ENCODE measurements at places on chromosomes 12 and 14. TPM values are rescaled to one million over a fixed set of nuclear protein-coding genes. Genes with fewer than 3 reads are reported as not detected.

Gene TGM1
- total RNA-seq: 0.52 TPM

Gene RNASE12
- not detected for total RNA-seq

Gene FOXN4
- not detected for total RNA-seq

Gene PTPRB
- total RNA-seq: 1.7 TPM

Gene RTRAF
- 108 TPM for total RNA-seq

Gene TAS2R9
- not detected for total RNA-seq

Gene FSCB
- not detected for total RNA-seq

Gene PLBD1
- total RNA-seq: 6.6 TPM

Gene MED13L
- 48.4 TPM for total RNA-seq

Gene CDH24
- 12.5 TPM for total RNA-seq

Gene AQP5
- not detected for total RNA-seq

Gene VEZT
- total RNA-seq: 45.6 TPM

Gene TRMT61A
- total RNA-seq: 7.2 TPM

Gene GLIPR1L1
- total RNA-seq: not detected

Gene KRT5
- 4.1 TPM for total RNA-seq

Gene GALNT16
- total RNA-seq: 1.0 TPM

Gene ARHGAP9
- total RNA-seq: 2.2 TPM

Gene GZMH
- not detected for total RNA-seq

Gene SDSL
- 1.8 TPM for total RNA-seq

Gene MBIP
- total RNA-seq: 7.1 TPM

Gene AKAP5
- total RNA-seq: 0.08 TPM

Gene DCAF4
- 8.8 TPM for total RNA-seq

Gene PRR13
- 88.2 TPM for total RNA-seq

Gene KLRG1
- total RNA-seq: 1.4 TPM

Gene TIGAR
- 13.2 TPM for total RNA-seq

Gene TMBIM4
- 69.7 TPM for total RNA-seq

Gene ADCY6
- total RNA-seq: 42.2 TPM

Gene GPRC5D
- not detected for total RNA-seq

Gene B4GALNT3
- total RNA-seq: not detected

Gene ADAMTS20
- 0.24 TPM for total RNA-seq

Gene MON2
- total RNA-seq: 24.7 TPM

Gene SDS
- not detected for total RNA-seq

Gene TSPAN19
- 0.13 TPM for total RNA-seq

Gene CLEC9A
- not detected for total RNA-seq

Gene BEST3
- not detected for total RNA-seq

Gene CACNA1C
- total RNA-seq: 4.3 TPM

Gene GPX2
- total RNA-seq: not detected

Gene DLGAP5
- total RNA-seq: 18.1 TPM

Gene EAPP
- 36.6 TPM for total RNA-seq

Gene SLC25A47
- 0.48 TPM for total RNA-seq

Gene LMNTD1
- not detected for total RNA-seq

Gene GPR135
- total RNA-seq: 2.6 TPM

Gene LRP1-AS
- total RNA-seq: not detected

Gene LRRC9
- total RNA-seq: not detected

Gene BEGAIN
- total RNA-seq: 0.08 TPM

Gene MAP1LC3B2
- total RNA-seq: 0.26 TPM

Gene IAPP
- total RNA-seq: not detected

Gene RIMKLB
- 13.6 TPM for total RNA-seq

Gene SCN8A
- 3.7 TPM for total RNA-seq
